ENCODE measurements at places on chromosomes 3 and 15. TPM values are rescaled to one million over a fixed set of nuclear protein-coding genes. Genes with fewer than 3 reads are reported as not detected.

SCAANT1 gene
- total RNA-seq = not detected

C2CD4A gene
- total RNA-seq = 0.22 TPM

SPESP1 gene
- 4.0 TPM for total RNA-seq

DNA sequence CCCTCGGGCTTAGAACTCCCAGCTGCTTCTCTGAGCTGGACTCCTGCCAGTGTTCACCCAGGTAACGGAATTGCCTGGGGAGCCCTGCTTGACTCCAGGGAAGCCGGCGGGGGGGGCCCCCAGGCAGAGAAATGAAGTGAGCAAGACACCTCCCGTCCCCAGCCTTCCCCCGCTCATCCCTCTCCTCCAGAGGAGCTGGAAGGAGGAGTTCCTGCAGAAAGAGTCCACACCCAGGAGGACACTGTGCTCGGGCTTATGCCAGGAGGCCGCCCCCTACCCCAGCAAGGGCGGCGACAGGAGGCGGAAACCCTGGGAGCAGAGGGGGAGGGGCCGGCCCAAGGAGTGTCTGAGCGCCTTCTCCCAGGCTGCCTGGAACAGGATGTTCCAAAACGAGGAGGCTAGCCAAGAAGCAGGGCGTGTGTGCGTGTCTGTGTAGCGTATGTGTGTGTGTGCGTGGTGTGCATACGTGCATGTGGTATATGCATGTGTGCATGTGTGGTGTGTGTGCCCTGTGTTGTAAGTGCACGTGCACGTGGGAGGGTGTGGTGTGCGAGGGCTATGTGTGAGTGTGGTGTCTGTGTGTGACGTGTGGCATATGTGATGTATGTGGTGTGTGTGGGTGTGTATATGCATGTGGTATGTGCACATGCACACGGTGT lies 511.3 kb downstream of the SHQ1 start:
- DNase-seq = peak; percentile 59

DNA sequence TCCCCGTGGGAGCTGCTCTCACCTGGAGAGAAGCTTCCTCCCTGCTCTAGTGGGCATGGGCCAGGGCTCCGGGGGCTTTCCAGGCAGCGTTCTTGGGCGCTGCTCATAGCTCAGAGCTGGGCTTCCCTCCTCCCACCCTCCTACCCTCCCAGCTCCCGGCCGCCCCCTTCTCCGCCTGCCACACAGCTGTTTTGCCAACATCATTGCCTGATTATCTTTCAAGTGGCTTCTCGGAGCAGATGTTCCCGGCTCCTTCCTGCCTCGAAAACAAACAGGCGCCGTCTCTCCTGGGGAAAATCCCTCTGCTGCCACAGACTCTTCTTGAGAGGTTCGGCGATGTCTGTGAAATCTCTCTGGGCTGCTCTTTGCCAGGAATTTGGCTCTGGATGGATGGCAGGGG lies 195.6 kb downstream of the RPLP1 start:
- no peak for DNase-seq

- DNase-seq = no peak
These were observed 14.2 kb downstream of the CCNL1 start for GRCh38 chr3:157145606-157146322.

- DNase-seq = no peak
These were observed 69.3 kb downstream of the ADAMTSL3 start for GRCh38 chr15:83723216-83723615.

DNA sequence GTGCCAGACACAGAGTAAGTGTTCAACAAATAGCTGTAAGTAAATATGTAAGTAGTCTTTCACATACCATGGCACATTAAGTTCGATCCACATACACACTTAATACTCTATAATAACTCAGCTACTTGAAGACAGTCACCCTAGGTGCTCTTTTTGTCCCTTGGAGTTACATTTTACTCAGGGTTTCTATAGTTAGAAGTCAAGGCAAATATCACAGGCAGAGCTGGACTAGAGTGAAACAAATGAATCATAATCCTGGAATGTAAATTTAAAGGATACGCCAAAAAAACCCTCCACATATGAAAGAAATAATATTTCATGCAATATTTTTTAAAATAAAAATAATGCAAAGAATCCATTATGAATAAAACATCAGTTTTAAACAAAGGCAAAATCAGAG lies 461.8 kb downstream of the MAGI1 start:
- DNase-seq = no peak

GRCh38 chr3:9111417-9111816 lies 138.0 kb downstream of the SRGAP3 start:
- DNase-seq = no peak

Data from thyroid gland (tissue), 4 donors.